Fibroblast of upper back skin (primary cell): ENCODE measurements at places on chromosomes 6 and 20.

- no peak for DNase-seq
These were observed 22.3 kb downstream of the TTLL2 start for GRCh38 chr6:167347226-167347625.

DNA sequence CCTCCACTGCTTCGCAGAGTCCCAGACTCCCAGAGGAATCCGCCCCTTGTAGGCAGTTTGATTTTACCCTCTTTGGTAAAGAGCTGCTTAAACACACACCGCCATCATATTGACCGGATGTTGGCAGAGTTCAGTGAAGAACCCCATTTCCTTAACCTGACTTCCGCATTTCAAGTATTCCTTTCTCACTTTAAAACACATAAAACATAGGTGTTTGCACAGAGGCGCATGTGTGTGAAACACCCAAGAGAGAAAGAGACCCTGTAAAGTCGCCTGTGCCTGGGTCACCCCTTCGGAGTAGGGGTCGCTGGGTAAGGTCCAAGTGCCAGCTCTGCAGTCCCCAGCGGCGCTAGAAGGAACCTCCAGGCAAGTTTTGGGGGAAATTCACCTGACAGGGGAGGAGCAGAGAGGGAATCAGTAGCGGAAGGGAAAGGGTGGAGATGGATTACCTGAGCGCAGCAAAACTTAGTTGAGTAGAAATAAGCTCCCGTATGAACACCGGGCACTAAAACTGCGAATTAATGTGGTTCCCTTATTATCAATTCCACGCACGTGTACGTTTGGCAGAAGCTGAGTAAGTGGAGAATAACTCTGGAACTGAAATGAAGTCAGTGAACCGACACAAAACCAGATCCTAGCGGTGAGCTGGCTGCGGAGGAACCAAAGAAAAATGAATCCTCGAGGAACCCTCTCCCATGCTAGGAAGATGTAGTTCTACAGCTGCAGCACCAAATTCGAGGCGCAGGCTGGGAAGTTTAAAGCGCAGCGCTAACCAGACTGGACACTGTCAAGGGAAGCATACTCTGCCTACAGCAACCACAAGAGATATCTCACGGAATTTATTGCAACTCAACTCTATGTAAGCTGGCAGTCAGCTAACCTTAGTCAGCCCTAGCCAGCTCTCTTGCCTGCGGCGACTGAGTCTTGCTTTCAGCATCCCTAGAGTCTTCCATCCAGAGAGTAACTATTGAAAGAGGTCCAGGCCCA, 3.5 kb upstream of the HTR1B start:
- DNase-seq = peak; percentile 35

DNA sequence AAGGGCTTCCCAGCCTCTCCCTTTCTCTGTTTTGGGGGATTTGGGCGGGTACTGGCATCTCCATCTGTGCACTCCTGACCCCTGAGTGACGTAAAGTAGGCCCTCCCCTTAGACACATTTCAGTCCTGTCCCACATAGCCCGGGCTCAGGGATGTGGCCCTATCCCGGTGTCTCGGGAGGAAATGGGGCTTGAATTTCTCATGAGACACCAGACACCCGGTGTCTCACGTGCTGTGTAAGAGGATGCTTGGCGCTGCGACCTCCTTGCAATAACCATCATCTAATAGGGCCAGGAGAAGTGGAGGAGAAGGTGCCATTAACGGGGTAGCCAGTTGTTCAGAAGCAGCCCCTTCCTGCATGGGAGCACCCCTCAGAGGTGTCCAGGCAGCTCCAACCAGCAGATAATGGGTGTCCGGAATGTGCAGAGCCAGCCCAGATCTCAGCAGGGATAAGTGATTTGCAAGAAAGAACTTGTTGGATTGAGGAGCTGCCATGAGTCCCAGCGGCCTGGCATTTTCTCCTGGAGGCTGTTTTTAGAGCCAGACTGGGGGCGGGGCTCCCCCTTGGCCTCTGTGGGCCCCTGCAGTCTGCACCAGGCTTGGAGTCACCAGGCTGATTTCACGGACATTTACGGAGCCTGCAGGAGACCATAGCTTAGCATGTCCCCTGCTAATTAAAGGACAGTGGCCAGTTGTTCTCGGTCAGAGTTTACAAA, 372.0 kb downstream of the PREX1 start:
- DNase-seq = no peak

DNA sequence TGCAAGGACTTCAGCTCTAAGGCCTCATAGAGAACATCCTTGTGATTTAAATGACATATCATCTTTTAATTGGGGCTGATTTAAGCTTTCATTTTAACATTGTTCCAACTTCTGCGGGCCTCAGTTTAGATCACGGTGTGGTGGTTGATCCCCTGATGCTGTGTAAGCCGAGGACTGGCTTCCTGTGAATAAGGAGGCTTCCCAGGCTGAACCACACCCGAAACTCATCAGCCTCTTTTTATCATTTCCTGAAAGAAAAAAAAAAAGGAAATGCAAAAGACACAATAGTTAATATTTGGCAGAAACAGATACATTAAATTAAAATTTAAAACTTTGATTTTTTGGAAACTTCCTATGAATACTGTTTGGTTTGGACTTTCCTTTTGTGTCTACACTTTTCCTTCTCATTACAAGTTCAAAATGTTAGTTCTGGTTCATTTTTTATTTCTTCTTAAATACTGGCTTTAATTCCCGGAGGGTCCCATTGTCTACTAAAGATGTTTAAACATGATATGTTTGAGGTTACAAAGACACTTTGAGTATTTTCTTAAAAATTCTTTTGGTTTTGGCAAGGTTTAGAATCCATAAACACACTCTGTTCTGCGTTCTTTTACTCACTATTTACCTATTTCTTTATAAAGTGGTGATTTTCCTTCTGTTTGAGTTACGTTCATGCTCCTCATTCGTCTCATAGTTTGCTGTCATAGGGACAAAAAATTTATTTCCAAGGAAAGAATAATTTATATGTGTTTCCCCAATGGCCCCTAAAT, 230.0 kb upstream of the SULF2 start:
- peak; percentile 91 for DNase-seq

DNA sequence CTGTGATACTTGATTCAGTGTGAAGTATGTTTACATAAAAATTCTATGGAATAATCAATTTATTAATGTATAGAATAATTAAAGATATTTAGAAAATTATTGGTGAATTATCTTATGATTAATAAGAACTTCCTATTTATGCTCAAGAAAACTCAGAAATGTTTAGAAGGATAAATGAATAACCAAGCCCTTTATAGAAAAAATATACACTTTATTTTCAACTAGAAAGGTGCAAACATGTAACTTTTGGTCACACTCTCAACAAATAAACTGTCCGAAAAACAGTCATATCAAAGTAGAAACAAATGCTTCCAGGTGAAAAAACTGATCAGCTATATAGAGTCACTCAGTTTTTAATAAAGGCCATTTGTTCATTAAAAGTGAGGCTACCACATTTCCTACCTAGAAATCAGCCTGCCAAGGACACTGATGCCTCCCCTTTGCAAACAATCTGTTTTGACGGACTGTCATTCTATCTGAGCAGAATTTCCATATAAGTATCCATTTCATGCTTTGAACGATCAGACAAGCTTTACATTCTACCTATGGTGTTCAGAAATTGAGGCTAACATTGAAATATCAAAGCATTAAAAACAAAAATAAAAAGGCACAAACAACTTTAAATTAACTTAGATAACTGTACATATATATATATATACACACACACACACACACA, 3.0 kb downstream of the CCN2 start:
- DNase-seq = peak; percentile 23

DNA sequence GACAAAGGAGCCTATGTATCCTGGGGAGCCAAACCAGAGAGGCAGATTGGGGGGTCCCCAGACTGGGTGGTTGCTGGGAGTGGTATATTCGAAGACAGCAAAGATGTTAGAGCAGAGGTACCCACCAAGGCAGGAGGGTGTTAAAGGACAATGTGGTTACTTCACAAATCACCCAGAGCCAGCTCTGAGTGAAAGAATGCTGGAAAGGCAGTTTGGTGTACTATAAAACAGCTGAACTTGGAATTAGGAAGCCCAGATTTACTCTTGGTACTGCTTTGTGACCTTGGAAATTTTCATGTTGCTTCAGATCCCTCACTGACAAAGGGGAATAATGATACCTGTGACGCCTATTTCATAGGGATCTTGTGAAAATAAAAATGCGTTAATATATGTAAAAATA, 121.6 kb downstream of the CD164 start:
- DNase-seq = peak; percentile 21

GRCh38 chr6:88008831-88009231, 38.8 kb upstream of the SPACA1 start:
- peak; percentile 10 for DNase-seq
